ENCODE measurements at places on chromosomes 16 and 17.

- DNase-seq, result peak; percentile 17
Measured at GRCh38 chr17:58303971-58304749, 23.4 kb upstream of the MPO start.

- no peak for DNase-seq
Measured at GRCh38 chr16:48422537-48422936, 37.3 kb upstream of the SIAH1 start.

DNA sequence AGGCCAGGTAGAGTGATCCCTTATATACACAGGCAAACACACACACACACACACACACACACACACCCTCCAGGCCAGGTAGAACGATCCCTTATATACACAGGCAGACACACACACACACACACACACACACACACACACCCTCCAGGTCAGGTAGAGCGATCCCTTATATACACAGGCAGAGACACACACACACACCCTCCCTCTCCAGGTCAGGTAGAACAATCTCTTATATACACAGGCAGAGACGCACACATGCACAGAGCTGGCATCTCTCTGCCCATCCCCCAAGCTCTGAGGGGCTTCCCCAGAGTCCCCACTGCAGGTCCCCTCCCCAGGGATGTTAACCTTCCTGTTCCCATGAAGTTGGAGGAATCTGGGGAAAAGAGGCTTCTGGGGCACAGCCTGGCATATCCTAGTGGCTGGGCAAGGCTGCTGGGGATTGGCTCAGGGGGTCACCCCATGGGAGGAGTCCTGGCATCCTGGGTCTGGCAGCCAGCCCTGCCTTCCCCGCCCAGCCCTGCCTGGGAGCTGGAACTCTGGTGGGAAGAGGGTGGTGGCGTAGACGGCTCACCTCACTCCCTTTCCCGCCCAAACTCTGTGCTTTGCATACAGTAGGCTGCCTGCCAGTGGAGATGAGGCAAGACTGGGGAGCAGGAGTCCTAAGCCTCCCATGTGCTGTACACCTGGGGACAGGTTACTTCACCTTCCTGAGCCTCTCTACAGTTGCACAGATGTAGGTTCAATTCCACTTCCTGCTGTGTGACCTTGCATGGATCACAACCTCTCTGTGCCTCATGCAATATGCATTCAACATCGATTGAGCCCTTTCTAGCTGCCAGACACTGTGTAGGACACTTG is 41.8 kb downstream of the TEKT5 start:
- DNase-seq, result no peak

DNA sequence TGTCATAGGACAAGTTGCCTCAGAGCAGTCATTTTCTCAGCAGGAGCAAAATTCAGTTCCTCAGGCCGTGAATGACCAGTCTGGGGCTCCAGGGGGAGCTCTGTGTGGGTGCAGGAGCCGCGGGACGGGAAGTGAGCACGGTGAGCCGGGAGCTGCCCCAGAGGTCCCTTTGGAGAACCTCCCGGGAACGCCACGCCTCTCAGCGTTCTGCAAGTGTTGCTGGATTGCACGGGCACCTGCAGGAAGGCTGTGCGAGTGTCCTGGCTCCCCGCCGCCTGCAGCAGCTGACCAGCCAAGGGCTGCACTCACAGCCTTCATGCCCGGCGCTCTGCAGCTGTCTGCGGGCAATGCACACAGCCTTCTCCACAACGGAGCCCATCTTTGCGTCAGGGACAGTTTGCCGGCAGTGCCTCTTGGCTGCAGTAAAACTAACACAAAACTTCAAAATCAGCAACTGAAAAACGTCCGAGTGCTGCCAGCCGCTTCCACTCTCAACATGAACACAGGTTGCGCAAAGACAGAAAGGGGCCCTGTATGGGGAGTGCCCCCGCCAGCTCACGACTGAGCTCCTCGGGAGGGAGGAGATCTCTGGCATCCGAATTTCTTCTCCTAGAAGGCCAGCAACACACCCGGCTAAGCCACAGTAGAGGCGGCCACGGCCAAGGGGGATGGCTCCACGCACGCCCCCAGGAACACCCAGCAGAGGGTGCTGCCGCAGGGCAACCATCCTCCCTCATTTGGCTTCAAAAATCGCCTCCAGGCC is 16.0 kb downstream of the NDUFAF8 start:
- peak; percentile 91 for DNase-seq

GRCh38 chr17:46818929-46819859 is 702 bp upstream of the WNT3 start:
- DNase-seq, result no peak

DNA sequence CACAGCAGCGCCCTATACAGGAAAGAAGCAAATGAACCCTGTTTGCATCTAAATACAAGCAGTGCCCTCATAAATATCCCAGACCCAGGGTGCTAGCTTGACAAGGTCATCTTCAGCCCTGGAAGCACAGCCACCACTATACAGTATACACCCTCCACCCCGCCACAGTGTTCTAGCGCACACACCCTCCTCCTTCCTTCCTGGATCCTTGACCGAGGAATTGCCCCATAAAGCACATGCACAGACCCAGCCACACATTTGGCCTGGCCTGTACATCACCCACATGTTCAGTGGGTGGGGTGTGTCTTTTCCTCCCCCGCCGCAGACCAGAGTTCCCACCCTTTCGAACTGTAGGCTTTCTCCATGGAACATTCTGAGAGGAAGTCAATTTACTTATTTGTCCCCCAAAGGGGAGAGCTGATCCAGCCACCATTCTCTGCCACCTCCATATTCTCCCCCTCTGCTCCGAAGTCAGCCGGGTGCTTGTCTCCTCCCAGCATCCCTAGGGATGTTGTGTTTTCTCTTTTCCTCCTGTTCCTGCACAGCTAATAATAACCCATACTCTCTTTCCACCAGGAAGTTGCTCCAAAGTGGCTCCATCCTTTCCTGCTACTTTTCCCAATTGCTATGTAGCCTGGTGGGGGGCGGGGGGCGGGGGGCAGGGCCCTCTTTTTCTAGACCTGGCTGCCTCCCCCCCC is 6.6 kb downstream of the ABI3 start:
- DNase-seq, result no peak

- DNase-seq, result peak; percentile 19
Measured at GRCh38 chr17:42618442-42619150, 9.1 kb downstream of the TUBG1 start.

- DNase-seq, result no peak
Measured at GRCh38 chr16:75089486-75090202, 26.9 kb downstream of the LDHD start.

- peak; percentile 61 for DNase-seq
Measured at GRCh38 chr17:7613769-7614424, 800 bp downstream of the FXR2 start.

- peak; percentile 52 for DNase-seq
Measured at GRCh38 chr16:27642756-27643155, 92.8 kb downstream of the KATNIP start.

GRCh38 chr16:13378151-13378550 is 476.8 kb downstream of the SHISA9 start:
- no peak for DNase-seq

GRCh38 chr17:38428112-38428642 is at the start of gene ARHGAP23:
TSS of gene ARHGAP23 (plus strand) at chr17:38428464. CDS start at chr17:38428486, 22 bp downstream.
- DNase-seq, result peak; percentile 67

DNA sequence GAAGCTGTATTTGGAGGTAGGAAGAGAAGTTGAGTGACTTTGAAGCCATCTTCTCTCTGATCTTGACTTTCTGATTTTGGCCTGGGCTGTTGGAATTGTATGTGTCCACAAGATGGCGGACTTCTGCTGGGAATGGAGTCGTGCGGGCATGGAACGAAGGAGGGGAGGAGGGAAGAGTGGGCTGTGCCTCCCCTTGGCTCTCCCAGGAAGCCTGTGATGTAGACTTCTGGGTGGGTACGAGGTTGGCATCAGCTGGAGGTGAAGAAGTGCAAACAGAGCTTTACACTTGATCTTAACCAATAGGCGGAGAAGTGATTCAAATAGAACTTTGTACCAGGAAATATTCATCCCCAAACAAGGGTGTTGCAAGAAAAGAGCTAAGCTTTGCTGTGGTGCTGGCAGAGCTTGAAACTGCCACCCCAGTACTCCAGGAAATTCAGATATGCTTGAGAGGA is 7.4 kb upstream of the TMEM220 start:
- DNase-seq, result peak; percentile 67

GRCh38 chr17:42055027-42055426 is 4.6 kb upstream of the C17orf113 start:
- no peak for DNase-seq

GRCh38 chr17:55421179-55421934 is at the start of gene MMD:
TSS of gene MMD (minus strand) at chr17:55421835. CDS start at chr17:55421695, 140 bp downstream.
- DNase-seq, result no peak

DNA sequence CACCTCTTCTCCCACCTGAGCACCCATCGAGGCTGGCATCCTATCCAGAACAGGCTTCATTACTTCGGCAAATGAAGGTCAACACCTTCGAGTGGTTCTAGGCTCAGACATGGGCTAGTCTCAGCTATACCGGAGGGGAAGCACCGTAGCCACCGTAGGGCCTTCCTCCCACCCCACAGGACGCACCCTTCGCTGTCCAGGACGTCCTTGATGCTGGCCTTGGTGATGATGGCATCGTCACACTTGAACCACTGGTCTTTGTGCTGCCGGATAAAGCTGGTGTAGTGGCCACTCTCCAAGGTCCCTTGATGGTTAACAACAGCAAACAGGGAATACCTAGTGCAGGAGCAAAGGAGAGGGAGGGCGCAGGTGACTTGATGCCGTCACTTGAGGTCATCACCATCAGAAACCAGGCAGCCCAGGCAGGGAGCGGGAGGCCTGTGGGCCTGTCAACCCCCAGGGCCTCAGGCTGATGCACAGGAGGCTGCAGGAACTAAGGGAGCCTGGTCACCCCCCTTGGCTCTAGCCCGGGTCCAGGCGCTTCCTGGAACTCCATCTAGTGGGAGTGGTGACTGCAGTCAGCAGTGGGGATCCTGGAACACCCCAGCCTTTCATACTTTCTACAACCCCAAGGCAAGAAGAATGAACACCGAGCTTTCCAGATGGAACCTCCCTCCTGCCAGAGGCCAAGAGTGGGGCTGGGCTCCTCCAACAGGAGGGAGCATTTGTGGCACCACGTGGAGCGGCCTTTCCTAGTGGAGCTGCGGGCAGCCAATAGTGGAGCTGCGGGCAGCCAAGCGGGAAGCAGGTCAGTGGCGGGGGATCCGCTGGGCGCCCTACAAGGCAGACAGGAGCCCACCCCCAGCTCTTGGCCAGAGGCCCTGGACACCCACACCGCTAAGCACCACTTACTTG is 38.5 kb downstream of the USP22 start:
- DNase-seq, result no peak

DNA sequence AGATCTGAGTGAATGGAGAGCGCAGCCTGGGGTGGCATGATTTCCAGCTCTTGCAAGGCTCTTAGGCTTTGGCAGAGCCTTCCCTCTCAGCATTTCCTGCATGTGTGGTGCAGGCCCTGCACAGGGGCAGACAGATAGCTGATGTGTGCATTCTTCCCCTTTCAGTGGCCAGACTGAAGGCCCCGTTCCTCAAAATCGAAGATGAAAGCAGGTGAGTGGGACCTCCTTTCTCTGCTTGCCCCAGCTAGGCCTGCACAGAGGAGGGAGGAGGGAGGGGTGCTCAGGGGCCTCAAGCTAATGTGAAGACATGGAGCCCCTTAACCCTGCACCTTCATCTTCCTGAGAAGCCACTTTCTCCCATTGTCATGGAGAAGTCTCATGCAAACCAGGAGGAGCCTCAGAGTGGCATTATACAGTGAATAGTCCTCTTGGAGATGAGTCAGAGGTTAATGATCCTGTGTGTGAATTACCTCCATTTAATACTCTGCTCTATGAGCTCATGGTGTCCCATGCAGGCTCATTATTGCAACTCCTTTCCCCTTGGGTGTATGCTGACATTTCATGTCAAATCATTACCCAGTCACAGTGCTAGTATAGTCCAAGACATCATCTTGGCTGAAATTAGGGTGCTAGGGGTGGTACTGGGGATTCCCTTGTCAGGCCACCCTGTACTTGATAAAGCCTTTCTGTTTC is 20.4 kb upstream of the ADAM11 start:
- peak; percentile 23 for DNase-seq

DNA sequence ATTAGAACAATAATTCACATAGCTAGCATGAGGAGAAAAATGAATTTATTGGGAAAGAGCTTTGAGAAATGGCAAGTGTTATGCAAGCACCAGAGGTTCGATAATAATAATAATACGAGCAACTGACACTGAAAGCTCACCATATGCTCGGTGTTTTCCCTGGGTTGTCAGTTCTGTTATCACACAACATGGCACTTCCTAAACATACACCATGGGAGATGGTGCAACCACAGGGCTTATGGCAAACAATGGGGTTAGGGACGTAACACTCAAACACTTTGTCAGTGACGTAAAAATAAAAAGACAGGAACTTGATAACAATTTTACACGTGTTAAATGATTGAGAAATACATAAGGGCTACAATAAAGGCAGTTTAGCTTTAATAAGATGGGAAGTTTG is 23.7 kb downstream of the OR1D5 start:
- DNase-seq, result peak; percentile 61

All from fibroblast of lung (primary cell).